ENCODE measurements at places on chromosomes 6 and 20.

- no peak for DNase-seq
These were observed 120.7 kb upstream of the CLDN20 start for GRCh38 chr6:155143029-155143577.

- no peak for DNase-seq
These were observed 780 bp downstream of the ARMC12 start for GRCh38 chr6:35737413-35738211.

- no peak for DNase-seq
These were observed 14.2 kb upstream of the FAM162B start for GRCh38 chr6:116779573-116780164.

- DNase-seq, result no peak
These were observed 35.1 kb upstream of the MAP3K4 start for GRCh38 chr6:160956300-160957035.

DNA sequence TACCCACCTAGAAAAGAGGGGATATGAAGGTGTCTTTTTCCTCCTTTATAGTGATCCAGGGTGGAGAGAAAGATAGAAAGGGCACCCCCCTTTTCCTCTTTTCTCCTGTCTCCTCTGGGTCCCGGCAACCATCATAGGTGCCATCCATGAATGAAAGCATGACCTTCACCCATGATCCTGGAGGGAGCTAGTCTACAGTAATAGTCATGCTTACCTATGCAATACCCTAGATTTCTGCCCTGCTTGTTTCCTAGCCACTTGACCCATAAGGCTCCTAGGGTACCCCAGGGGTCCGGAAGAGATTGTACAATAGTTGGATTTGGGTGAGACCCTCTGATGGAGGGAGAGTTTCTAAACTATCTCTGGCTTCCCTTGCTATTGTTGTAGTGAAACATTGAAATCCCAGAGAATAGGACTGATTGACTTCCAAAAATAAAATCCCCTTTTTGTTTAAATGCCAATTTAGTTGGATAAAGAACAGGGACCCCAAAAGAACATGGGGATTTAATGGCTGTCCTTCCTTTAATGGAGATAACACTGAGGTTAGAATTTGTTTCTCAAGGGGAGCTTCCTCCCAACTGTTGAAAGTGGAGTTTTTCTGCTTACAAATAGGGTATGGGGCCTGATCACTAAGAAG is 366.8 kb upstream of the KHDRBS2 start:
- DNase-seq, result no peak

DNA sequence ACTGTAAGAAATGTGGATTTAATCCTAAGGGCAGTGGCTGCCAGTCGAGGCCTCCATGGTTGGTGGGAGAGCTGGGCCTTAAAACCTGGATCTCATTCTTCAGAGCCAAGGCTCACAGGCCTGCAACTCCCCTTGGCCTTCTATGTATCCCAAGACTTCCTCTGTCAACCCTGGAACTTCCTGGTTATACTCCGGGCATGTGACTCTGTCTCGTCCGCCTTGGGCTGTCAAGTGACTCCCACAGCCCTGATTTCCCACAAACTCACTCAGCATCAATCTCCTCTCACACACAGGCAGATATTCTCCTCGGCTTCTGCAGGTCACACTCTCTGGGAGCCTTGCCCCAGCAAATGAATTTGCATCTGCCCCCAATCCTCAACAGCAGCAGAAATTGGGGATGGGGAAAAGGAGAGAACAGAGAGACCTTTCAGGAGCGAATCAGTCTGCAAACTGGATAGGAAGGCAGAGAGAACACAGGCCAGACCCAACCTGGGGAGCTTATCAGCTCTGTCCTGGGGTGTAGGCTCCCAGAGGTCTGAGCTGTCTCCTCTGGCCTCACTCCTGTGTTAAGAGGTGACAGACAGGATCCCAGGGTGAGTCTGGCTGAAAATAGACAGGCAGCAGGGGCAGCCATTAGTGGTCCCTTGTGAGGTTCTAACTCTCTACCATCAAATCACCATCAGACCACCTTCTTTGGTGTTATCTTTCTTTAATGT is 30.4 kb upstream of the PREX1 start:
- DNase-seq, result no peak

DNA sequence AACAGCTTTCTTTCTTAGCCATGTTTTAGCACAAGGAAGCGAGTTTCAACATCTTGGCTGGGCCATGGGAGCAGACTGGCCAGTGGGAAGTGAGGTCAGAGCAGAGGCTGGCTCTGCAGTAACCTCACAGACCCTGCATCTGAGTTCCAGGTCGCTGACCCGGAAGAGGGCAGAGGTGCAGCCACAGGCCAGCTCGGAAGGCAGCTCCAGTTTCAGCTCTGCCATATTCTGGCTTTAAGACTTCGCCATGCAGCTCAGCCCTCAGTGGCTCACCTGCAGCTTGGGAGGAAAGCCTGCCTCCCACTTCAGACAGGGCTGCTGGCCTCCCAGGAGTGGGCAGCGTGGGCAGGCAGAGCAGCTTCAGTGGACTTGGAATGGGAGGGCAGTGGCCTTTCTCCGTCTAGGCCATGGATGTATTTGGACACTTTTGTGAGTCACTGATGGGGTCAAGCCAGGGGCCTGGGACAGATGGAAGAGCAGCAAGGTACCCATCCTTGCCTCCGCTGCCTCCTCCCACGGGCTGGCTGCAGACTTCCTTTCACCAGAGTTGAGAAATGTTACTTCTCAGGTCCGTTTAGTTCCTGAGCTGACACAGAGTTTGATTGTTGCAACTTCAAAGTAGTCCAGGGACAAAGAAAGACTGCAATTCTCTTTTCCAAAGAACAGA is 18.5 kb downstream of the CST8 start:
- DNase-seq, result no peak

- DNase-seq, result no peak
These were observed 23.9 kb downstream of the RALY start for GRCh38 chr20:34017610-34018009.

DNA sequence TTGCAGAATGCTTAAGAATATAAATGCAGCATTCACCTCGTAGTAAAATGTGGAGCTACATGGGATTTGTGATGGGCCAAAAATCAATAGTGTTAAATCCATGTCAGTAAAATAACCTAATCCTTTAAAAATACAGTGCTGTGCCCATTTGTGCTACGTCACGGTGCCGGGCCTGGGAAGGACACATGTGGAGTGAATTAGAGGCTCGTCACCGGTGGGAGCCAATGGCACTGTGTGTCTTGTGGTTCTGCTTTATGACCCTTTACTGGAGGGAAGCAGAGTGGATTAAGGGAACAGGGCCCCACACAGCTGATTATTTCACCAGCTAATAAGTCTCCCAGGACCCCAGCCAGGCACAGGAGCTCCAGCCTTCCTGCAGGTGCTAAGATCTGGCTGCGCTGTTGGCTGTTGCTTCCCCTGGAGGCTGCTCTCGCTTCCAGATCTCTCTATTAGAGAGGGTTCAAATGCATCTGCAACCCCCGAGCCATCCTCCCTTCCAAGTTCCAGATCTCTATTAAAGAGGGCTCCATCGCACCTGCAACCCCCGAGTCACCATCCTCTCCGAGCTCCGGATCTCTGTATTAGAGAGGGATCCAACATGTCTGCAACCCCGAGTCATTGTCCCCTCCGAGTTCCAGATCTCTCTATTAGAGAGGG is 405.8 kb downstream of the CDH4 start:
- no peak for DNase-seq

DNA sequence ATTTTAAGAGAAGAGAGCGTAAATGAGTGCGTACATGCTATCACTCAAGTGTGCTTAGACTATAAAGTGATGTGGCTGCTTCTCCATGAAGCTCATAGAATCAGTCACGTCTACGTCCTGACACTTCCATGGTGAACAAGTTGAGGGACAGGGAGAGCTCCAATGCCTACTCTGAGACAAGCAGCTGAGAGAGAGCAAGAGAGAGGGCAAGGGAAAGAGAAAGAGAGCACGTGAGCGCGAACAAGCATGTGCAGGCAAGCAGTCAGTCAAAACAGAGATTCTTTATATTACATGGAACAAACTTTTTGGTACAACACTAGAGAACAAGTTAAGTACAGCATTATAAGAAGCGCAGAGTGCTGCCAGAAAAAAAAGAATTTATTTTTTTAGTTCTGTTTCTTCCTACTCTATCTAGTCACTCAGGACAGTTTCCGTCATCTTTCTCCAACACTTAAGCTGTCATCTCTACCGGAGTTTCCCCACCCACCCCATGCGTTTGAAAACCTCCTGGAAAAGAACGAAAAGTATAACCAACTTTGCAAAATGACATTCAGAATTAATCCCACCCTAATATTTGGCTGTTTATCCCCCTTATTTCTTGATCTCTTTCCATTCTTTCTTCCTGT is 61.8 kb downstream of the EPB41L2 start:
- no peak for DNase-seq

- DNase-seq, result no peak
These were observed 175.1 kb downstream of the ARHGAP18 start for GRCh38 chr6:129534926-129535325.

DNA sequence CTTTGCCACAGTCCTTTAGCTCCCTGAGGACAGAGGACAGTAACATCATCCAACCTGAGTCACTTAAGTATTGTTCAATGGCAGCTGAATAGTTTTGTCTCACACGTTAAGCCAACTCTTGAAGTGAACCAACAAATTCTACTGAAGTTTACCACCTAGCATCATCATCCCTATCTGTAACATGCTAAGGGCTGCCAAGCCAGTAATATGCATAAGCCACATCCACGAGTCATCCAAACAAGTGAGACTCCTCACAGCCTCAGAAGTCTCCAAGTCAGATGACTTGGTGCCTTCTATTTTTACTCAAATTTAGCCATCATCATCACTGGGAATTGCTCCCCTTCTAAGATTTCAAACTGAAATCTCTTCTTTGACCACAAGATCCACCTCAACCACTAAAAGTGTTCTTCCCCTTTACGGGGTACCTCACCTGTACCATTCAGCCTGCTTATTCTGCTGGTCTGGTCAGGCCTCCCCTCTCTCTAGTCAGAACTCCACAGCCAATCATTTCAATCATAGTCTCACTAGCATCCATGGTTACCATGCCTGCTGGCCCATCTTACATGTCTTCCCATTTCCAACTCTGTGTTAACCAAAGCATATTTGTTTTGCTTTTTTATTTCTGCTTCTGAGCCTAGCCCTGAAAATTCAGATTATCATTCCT is 73.7 kb downstream of the DTNBP1 start:
- DNase-seq, result no peak

- no peak for DNase-seq
These were observed 25.8 kb downstream of the CDKAL1 start for GRCh38 chr6:20559924-20560551.

GRCh38 chr6:15434823-15435380 is 189.0 kb downstream of the JARID2 start:
- no peak for DNase-seq

GRCh38 chr20:24677626-24678315 is 208.3 kb downstream of the SYNDIG1 start:
- DNase-seq, result no peak

GRCh38 chr6:30915591-30915946 is 1.5 kb downstream of the VARS2 start:
- no peak for DNase-seq

All from esophagus squamous epithelium (tissue), 5 donors.